Hematopoietic multipotent progenitor cell treated with erythropoietin and hydrocortisone succinate and interleukin-3 and kit ligand, for 8 days (in vitro differentiated cells): ENCODE measurements at places on chromosomes 2 and 18.

DNA sequence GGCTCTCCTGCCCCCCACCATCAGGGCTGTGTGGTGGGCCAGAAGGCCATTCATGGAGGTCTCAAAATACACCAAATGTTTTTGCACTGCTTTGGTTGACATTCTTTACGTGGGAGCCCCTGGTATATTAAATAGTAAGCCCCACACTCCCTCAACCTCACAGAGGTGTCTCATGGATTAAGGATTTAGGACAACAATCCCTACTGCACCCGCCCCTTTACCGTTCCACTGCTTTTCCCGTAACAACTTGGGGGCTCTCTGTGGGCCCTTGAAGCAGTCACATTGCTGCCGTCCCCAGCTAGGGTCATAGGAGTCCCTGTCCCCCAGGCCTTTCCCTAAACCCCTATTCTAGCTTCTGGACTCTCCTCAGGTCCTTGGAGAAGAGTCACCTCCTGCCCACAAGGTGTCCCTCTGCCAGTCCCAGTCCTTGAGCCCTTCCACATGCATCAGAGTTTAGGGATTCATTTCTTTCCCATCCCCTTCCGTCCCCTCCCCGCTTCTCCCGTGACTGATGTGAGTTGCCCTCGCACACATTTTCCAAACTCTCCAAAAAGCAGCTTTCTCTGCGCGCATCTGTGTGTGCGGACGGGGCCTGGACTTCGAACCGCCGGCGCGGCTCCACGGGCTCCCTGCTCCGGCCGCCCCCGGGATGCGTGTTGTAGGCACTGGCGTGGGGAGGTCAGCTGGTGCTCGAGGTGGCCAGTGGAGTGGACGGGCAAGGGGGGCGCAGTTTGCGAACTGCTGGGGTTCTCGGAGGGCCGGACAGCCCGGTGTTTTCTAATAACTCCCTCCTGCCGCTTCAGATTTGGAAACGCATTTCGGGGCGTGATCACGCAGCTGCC is 84.8 kb downstream of the LYPD1 start:
- no peak for DNase-seq

DNA sequence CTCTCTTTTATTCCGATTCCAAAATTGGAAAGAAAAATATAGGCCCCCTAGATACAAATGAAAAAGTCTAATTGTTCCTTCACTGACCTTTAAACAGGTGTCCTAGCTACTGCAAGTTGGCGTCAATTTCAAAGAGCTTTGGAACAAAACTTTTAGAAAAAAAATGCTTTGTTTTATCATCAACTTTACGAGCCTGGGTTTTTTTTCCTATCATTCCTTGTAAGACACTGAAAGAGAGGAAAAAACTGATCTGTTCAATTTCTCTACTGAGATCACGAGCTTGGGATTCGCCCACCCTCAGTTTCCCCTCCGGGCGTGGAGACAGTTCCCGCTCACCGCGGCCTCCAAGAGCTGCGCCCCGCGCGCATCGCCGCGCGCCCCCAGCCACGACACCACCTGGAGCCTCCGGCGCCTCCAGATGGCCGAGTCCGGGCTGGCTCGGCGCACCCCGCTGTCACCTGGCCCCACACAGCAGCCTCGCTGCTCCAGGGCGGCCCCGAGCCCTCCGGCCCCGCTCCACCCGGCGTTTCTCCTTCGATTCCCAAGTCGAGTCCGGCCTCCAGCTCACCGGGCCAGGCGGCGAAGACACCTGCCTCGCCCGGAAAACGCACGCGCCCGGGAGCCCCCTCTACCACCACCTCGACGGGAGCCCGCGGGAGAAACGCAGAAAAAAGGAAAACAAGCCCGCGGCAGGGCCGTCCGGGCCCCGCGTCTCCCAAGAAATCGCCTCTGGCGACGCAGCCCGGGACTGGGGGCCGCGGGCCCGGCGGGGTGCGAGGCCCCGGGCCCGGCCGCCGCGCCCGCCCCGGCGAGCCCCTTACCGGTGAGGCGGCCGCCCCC is 656 bp downstream of the TBC1D8 start:
- no peak for DNase-seq

DNA sequence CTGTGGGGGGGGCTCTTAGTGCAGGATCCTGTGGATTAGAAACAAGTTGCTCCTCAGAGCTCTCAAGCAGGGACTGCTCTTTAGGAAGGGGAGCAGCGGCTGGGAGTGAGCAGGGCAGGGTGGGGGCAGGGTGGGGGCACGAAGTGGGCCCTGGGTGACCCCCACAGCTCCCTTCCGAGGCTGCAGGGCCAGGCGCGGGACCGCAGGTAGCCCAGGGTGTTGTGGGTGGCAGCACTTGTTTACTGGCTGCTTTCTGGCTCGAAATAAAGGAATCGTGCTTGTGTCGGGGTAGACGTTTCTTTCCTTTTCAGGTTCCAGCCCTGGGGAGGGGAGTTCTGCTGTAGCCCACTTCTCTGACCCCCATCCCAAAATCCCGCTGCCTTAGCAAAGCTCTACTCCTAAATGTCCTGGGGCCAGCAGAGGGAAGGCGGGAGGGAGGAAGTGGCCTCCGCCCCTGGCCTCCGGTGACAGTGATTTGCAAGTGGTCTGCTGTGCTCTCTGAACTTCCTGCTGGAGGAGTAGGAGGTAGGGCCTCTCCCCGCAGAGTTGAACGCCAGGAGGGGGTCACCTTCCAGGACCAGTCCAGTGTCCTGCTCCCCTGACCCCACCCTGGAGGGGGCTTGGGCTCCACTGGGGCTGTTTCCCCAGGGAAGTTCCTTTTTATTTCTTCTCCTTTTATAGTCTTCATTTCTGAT is 8.3 kb downstream of the NEU4 start:
- no peak for DNase-seq

GRCh38 chr18:59799383-59800015 is 100.3 kb upstream of the PMAIP1 start:
- DNase-seq = no peak

- DNase-seq = no peak
Measured at GRCh38 chr2:129879614-129880180, 99.8 kb upstream of the RAB6C start.

DNA sequence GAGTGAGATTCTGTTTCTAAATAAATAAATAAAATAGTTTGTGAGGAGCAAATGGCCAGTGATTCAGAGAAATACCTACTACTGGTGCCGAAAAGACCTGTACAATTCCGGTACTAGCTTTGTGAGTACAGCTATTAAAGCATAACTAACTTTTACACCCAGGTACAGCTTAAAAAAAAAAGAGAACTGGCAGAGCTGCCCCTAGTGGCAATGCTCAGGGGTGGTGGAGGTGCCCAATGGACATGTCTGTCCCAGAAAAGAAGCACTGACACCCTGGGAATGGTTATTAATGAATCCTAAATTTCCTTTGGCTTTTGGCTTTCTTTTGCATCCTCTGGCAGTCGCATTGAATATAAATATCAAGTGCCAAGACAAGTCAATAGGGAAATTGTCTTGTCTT is 87.0 kb downstream of the LIPG start:
- DNase-seq = no peak

- DNase-seq = no peak
Measured at GRCh38 chr2:164928101-164928673, 27.1 kb downstream of the SLC38A11 start.

DNA sequence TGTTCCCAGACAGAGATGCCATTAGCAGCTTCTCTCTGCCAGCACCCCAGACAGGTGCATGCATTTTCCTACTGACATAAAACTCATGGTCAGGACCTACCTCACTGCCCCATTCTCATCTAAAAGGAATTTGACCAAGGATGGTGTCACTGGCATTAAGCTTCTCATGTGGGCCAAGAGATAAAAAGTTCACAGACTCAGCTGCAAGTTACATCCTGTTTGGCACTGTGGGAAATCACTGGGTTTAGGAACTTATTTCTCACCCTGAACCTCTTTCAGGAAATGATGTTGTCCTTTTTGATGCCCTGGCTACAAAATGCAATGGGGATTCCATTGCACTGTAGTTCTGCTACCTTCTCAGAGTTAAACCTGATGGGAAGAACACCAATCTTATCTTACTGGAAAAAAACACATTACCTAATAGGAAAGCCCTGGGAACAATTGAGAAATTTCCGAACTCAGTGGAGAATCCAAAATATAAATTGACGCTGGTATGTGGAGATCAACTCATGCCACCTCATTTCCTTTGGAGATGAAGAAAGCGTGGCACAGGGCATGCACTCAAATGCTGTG is 252.1 kb upstream of the COPS8 start:
- no peak for DNase-seq

- DNase-seq = no peak
Measured at GRCh38 chr18:26008096-26008495, 82.3 kb downstream of the SS18 start.

GRCh38 chr2:218166791-218167190 is at the start of gene CXCR1:
CXCR1 (minus strand) TSS chr2:218166962; CDS start chr2:218165211, 1,751 bp downstream.
- DNase-seq = peak; percentile 72

GRCh38 chr2:37454851-37455762 is 110.7 kb downstream of the QPCT start:
- DNase-seq = no peak

GRCh38 chr2:190655113-190655512 is 6.2 kb downstream of the NAB1 start:
- no peak for DNase-seq
